ENCODE measurements at places on chromosomes 4 and X.

DNA sequence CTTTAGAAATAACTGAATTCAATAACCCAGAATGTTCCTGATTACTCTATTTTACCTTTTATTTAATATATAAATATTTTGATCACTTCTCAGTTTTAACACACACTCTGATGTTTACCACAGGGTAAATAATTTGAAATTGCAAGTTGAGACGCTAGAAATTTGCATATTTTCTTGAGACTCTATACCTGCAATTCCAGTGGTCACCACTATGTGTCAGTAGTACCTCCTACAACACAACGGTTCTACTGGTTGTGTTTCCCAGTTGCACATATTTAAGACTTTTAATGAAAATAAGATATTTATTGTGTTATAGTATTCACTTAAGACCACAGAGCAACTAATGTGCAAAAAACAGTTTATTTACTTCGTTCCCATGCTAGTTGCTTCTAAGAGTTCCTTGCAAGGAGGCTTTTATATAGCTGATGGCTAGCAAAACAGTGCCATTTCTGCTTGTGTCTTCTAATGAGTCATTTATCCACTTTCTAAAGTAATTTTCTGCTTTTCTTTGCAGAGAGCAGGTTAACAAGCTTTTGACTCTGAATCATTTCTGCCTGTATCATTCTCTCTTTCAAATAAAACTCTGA, 98.9 kb upstream of the PDLIM3 start:
- no peak for DNase-seq

GRCh38 chr4:114132830-114133229, 153.4 kb upstream of the ARSJ start:
- no peak for DNase-seq

DNA sequence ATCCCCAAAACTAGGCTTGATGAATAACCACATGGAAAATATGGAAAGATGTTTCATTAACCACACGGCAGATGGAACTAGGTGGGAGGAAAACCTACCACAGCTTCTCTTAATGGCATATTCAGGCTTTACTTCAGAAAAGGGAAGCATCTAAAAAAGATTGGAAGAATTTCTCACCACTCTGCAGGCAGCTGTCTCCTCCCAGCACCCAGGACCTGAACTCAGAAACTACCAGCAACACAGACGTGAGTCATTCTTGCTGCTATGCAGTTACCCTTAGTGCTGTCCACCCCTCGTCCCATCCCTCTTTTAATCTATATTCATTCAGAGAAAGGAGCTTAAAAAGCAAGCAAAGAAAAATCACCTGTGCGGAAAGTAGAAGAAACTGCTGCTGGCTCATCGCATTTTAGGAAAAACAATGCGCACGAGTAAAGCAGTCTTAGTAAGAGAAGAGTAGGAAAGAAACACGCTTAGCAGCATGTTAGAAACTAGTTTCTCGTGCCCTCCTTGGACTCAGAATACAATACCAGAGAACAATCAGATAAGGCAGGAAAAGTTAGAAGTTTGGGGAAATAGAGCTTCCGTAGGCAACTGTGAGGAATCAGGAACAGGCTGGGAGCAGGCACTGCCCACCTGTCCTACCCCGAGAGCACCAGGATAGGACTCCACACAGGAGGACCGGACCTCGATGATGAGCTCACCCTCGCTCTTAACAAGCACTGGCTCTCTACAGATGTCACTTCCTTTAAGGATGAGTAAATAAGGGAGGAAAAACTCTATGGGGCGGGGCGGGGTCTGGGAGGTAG, 48.1 kb upstream of the ENPP6 start:
- DNase-seq: no peak

DNA sequence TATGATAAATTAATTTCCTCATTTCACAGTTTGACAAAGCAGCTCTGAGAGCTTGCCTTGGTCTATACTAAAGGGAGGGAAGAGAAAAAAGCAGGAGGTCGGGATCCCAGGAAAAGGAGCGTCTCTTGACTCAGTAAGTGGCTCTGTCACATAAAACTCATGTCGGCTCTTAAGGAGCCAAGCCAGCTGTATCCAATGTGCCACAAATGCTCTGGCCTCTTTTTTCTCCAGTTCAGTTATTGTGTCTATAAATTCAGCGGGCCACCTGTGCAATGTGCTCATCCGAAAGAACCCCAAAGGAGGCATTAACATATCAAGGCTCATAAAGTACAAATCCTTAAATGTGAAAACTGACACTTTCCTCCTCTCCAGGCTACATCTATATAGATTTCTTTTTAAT, 337.7 kb upstream of the FAM241A start:
- no peak for DNase-seq

DNA sequence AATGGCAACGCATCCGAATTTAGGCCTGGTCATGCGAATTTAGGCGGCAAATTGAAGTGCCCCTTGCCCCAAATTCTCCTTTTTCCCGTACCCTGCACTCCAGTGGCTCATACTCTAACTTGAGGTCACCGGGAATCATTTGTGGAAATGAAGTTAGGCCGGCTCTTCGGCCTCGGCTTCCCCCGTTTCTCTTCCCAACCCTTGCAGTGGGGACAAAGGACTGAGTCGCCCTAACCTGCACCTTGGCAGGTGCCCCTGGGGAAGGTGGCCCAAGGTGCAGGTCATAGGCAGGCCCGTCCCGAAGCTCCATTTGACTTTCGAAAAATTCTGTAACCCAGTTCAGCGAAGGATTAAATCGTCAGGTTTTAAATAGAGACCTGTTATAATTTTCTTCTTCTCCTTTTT, 811 bp downstream of the SRD5A3 start:
- no peak for DNase-seq

GRCh38 chr4:37836274-37836673, 9.8 kb downstream of the PGM2 start:
- DNase-seq: no peak

DNA sequence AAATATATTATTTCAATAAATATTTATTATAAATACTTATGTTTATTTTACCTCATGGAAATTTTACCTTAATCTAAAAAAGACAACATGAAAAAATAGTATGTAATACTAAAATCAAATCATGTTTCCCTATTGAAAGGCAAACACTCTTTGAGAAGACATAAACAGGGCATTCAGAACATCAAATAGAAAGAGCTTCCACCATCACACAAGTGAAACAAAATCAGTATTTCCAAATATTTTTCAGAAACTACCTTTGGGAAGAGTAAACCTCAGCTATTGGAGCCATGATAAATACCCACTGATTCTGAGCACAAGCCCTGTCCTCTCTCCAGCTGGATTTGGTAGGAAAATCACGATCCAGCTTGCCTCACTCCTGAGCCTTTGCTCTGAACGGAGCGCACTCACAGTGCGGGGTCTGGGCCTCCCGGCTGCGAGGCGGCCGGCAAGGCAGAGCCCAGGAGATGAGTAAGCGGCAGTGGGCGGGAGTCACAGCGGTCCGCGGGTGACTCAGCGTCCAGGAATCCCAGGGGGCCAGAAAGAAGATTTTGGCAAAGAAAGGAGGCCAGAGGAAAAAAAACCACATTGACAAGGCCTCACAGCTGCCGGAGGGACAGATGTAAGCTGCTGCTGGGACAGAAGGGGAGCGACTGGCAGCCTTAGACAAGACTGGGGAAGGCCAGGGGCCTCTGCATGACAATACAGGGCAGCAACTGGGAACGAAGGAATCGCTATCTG, 14.7 kb upstream of the ANXA5 start:
- no peak for DNase-seq

GRCh38 chr4:1576304-1576960, 107.7 kb downstream of the FAM53A start:
- no peak for DNase-seq

DNA sequence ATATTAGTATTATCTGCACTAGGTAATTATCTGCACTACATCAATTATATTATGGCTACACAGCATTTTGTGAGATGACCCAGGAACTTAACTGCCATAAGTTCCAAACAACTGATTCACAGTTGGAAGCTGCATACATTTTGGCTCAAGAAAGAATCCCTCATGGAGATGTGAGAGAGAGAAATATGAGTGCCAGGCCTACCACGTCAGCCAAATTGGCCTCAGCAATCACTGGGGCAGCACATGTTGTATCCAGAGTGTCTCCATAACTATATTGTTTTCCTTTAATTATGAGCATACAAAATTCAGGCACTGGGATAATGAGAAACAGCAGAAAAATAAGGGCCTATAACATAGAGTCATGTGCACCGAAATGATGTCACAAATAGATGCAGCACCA, 174.2 kb upstream of the DMD start:
- no peak for DNase-seq

DNA sequence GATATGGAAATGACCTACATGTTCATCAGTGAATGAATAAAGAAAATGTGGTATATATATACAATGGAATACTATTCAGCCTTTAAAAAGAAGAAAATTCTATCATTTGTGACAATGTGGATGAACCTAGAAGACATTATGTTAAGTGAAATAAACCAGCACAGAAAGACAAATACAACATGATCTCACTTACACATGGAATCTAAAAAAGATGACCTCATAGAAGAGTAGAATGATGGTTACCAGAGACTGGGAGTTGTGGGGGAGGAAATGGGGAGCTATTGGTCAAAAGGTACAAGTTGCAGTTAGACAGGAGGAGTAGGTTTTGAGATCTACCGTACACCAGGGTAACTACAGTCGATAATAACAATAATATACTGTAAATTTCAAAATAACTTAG, 51.5 kb downstream of the WNK3 start:
- DNase-seq: no peak

DNA sequence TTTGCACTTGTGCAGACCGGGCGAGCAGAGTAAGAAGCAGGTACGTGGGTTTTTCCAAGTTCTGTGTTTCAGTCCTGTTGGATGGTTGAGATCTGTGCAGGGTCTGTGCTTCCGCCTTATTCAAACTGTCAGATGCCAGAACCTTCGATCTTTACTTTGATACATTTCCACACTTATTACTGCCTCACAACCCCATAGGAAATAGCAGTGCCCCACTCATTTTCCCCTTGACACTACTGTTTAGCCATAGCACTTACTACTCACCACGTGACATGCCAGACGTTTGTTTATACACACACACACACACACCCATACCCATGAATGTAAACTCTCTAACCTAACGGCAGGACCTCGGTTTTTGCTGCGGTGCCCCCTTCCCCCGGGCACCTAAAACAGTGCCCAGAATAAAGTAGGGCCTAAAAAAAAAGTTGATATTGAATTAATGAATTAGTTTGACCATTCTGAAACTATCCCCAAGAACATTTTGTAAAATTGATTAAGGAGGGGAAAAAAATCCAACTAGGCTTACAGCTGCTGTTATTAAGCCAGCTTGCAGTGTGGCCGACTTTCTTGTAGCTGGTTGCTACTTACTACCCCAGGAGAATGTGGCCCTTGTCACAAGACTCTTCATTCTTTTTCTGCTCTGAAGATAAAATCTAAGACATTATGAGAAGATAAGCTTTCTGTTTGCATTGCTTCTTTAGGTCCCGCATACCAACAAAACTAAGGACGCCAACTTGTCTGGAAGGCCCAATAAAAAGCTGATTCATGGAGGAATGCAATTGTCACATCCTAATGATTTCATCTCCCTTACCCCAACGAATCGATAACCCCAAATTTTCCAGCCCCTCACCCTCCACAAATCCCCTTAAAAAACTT, 704 bp upstream of the SEPSECS start:
- DNase-seq: no peak

- no peak for DNase-seq
These were observed 117.9 kb downstream of the MID1IP1 start for GRCh38 chrX:38919202-38919601.

- no peak for DNase-seq
These were observed 215.6 kb upstream of the GYPA start for GRCh38 chr4:144355811-144356757.

DNA sequence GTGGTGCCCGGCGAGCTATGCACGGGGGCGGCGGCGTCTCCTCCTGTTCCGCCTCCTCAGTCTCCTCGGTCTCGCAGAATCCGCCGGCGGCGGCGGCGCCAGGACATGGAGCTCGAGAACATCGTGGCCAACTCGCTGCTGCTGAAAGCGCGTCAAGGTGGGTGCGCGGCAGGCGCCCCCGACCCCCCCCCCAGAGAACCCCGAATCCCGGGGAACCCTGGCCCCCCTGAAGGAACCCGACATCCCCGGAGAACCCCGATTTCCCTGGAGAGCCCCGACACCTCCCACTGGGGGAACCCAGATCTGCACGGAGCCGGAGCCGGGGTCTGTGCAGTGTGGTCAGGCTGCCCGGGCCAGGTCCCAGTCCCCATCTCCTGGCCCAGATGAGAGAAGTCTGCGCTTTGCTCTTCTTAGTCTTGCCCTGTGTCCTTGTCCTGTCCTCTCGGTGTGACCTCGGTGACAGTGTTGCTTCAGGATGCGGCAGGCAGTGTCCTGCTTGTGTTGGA, 648 bp downstream of the GRK4 start:
- no peak for DNase-seq

DNA sequence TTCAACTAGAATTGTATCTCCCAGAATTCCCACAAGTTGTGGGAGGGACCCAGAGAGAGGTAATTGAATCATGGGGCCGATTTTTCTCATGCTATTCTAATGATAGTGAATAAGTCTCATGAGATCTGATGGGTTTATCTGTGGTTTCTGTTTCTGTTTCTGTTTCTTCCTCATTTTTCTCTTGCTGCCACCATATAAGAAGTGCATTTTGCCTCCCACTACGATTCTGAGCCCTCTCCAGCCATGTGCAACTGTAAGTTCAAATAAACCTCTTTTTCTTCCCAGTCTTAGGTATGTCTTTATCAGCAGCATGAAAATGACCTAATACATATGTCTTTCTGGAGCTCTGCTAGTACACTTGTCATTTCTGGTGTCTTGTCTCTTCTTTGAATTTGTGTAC, 22.1 kb upstream of the OR13H1 start:
- DNase-seq: no peak

DNA sequence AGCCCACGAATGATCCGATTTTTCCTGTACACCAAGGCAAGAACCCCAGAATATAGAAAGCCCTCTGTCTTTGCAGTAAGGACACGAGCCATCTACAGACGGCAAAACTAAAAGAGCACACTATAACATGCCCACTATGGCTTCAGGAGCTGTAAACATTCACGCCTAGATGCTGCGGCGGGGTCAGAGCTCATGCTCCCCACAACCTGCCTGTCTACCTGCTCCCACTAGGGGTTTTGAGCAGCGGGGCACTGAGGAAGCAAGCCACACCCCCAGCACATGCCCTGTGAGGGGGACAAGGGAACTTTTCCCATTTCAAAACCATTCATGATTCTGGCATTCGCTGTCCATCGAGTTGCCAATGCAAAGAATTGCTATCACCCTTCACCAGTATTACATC, 144.8 kb downstream of the PAPSS1 start:
- no peak for DNase-seq

DNA sequence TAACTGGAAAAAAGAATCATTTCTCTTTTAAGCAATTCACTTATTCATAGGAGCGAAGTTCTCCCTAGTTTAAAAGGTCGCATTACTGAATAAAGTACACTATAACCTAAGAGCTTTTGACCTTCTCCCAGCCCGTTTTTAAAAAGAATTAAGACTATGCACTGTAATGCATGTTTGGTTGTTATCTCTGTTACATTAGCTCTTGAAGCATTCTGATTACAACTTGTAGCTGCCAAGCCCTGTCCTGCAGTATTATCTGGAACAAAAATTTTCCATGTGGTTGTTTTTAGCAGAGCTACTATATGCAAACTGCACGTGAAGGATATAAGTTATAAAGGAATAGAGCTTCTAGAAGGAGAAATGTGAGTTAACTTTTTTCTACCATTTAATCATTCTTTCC, 8.1 kb downstream of the GAB1 start:
- no peak for DNase-seq

All from CD4-positive, alpha-beta T cell (primary cell).